ENCODE measurements at places on chromosomes 3 and 15. TPM values are rescaled to one million over a fixed set of nuclear protein-coding genes. Genes with fewer than 3 reads are reported as not detected.

DNA sequence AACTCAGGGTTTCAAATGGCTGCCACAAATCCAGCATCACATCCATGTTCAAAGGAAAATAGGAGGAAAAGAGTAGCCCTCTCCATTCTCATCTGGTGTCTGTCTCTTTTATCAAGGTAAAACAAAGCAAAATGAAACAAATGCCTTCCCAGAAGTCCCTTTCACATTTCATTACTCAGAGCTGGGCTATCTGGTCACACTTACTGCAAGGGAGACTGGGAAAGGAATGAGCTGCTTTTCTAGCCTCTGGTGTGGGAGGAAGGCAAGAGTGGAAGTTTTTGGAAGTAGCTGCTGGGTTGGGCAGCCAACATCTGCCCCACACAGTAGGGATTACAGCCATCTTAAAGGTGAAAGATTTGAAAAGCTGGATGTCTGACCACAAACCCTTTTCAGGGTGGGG lies 51.8 kb downstream of the KLF15 start:
- no peak for DNase-seq

- peak; percentile 64 for DNase-seq
Observed at GRCh38 chr3:171346582-171347300, 113.5 kb downstream of the TNIK start.

GRCh38 chr15:39230908-39231285 lies 350.0 kb upstream of the THBS1 start:
- DNase-seq: no peak

- peak; percentile 40 for DNase-seq
Observed at GRCh38 chr3:64686446-64686908, 1.3 kb downstream of the ADAMTS9 start.

DNA sequence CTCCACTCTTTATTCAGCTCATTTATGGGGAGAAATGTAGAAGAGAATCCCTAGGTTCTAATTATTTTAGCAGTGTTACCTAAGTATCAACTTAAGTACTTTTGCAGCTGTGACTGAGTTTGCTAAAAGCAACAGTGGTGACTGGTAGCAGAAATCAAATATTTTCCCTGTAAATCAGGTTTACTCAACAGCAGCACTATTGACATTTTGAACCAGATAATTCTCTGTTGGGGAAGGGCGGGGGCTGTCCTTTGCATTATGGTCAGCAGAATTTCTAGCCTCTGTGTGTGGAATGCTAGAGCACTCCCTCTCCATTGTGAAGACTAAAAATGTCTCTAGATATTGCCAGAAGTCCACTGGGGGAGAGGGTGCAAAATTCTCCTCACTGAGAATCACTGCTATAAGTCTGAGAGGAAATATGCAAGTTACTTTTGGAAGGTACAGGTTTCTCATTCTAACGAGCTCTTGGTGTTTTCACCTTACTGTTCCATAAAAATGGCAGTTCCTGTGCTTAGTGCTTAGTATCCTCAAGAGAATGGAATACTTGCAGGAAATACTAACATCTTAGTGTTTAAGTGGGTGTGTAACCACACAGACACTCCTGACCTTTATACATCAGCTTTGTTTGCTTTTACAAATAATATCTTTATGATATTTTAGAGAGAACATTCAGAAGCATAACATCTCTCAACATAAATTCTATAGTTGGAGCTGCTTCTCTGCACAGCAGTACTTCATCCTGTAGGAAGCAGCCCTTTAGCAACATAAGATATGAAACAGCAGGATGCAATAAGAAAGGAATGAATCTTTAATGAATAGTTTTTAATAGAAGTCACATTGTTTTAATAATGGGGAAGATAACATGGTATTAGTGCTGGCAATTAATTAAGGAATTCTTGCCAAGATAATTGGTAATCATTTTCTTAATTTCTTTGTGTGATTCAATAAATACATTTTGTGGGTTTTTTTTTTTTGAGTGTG lies 246.5 kb upstream of the GOLIM4 start:
- DNase-seq: no peak

DNA sequence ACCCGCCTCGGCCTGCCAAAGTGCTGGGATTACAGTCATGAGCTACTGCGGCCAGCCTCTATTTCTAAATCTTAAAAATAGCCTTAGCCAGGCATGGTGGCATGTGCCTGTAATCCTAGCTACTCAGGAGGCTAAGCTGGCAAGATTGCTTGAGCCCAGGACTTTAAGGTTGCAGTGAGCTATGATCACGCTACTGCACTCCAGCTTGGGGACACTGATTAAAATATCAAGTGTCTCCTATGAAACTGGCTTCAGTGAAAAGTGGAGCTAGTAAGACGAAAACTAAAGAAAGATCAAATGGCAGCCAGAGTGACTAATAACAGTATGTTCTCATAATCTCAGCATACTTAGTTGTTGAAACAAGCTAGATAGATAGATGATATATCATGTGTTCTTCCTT lies 112.5 kb downstream of the STT3B start:
- DNase-seq: no peak

DNA sequence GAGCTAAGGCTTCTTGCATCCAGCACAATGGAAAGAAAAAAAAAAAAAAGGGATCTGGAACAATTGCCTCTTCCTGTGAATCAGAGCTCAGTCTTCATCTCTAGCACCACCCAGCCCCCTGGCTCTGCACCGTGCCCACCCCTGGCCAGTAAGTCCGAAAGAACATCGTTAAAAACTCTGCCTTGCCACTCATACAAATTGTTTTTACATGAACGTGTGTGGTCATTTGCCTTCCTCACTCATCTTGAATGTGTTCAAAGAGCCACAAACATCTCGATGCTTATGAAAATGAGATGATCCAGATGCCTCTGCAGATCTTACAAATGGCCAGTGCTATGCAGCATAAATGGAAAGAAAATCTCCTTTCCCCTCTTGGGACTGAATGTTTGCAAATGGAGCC lies 400.0 kb upstream of the PPP2R3A start:
- no peak for DNase-seq

The TEX55 gene
- total RNA-seq: not detected

The EXD1 gene
- total RNA-seq: not detected
